ENCODE measurements at places on chromosomes 13 and 19.

GRCh38 chr13:97242755-97243497, 20.8 kb downstream of the MBNL2 start:
- DNase-seq = peak; percentile 64

DNA sequence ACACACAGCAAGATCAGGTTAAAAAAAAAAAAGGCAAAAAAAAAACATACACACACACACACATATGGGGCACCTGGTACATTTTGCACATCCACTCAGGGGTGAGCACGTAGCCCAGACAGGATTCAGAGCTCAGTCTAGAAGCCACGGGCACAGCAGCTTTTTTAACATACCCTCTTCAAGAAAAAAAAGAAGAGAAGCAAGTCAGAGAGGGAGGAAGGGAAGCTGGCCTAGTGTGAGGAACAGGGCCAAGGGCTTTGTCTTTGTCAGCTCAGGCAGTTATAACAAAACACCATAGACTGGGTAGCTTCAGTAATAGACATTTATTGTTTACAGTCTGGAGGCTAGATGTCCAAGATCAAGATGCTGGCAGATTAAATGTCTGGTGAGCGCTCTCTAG, 2.3 kb upstream of the TPM4 start:
- DNase-seq = no peak

DNA sequence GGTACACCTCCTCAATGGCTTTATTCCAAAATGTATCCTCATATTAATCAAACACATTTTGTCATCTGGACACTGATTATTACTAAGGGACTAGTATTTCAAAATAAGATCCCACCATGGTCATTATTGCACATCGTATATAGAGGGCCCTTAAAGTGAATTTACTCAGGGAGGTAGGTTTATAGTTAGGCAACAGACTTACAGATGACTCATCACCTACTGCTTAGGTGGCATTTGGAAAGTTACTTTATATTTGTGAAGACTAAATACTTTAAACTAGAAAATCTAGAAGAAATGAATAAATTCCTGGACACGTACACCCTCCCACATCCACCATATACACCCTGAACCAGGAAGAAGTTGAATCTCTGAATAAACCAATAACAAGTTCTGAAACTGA, 353.0 kb downstream of the KCTD12 start:
- DNase-seq = no peak

DNA sequence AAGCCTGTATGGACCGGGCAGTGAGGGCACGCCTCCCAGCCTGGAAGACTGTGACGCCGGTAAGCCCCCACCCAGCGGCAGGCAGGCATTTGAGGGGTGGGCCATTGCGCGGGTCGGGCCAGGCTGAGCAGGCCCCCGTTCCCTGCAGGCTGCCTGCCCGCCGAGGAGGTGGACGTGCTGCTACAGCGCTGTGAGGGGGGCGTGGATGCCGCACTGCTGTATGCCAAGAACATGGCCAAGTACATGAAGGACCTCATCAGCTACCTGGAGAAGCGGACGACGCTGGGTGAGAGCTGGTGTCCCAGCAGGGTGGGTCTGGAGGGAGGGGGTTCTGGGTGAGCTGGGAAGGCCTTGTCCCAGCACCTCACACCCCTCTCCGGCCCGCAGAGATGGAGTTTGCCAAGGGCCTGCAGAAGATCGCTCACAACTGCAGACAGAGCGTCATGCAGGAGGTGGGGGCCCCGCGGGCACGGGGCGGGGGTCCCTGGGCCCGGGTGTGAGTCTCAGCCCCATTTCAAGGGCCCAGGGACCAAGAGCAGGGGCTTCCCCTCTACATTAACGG, 7.1 kb downstream of the ARHGAP45 start:
- no peak for DNase-seq

DNA sequence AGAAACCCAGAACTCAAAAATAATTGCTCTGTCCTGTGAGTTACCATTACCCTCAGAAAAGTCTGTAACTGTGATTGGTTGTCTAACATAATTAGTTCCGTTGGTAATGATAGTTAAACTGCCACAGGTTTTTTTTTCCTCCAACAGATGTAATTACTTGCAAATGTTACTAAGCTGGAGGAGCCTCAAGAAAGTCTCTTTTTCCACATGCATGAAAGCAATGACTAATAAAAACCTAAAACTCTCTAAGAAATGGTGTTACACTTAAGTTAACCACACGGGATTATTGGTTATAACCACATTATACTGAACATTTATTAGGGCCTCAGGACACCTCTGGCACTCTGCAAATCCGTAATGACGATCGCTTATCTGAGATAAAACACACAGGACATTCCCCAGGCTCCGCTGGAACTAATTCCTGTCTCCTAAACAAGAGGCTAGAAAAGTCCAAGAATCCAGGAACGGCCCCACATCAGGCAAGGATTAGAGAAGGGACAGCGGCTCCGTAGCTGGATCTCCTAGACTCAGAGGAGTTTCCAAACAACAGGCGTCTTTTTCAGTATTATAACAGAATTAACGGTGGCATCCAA, 753 bp downstream of the ZNF235 start:
- no peak for DNase-seq

Data from nucleus accumbens (tissue), 56 donors.